ENCODE measurements at places on chromosomes 12 and 14.

GRCh38 chr14:74584951-74585350, 27.1 kb downstream of the LTBP2 start:
- no peak for DNase-seq

GRCh38 chr14:91415794-91416743, 1.6 kb downstream of the CCDC88C start:
- no peak for DNase-seq

- DNase-seq = no peak
Measured at GRCh38 chr14:95294834-95295599, 24.7 kb downstream of the CLMN start.

DNA sequence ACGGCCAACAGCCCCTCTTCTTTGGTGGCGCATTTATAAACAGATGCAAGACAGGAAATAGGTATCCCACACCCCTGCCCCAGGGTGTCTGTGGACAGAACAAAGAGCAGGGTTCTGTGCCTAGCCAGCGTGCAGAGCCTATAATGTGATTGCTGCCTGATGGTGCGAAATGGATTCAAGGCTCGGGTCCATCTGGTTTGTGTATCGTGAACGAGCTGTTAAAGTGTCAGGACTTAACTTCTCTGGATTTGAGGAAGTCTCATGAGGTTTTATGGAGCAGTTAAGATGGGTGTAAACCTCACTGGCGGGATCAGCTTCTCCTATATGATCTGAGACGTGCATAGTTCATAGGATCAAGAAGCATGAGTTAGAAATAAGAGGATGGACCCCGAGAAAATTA, 388.7 kb upstream of the TBX3 start:
- DNase-seq = peak; percentile 57

GRCh38 chr14:79383031-79383430, 828.3 kb downstream of the DIO2 start:
- DNase-seq = no peak

DNA sequence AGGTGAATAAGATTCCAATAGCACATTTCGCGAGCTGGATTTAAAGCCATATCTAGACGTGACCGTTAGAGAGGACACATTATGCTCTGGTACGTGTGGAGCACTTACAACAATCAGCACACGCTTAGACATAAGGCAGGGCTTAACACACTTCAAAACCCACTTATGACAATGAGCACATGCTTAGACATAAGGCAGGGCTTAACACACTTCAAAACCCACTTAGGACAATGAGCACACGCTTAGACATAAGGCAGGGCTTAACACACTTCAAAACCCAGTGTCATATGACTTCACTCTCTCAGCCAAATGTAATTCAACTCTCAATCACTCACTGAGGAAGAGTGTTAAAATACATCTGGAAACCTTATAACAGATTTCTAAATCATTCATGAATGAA, 11.2 kb upstream of the PLD4 start:
- no peak for DNase-seq

- DNase-seq = no peak
Measured at GRCh38 chr14:99360774-99361595, 89.0 kb upstream of the BCL11B start.

DNA sequence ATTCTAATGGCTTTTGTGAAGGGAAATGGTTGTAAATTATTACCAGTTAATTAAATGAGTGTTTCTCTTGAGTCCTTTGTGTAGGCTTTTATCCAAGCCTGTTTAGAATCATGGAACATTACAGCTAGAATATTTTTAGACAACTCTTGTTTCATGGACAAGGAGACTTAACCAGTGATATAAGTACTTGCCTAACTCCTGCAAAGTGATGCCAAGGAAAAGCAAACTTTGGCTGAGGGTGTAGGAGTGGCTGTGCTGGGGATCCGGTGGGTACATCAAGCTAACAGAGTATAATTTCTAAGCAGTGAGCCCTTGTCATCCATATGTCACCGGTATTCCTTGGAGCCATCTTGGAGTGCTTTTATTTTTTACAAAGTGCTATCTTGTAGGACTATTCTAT, 61.5 kb downstream of the PRKCH start:
- DNase-seq = no peak

DNA sequence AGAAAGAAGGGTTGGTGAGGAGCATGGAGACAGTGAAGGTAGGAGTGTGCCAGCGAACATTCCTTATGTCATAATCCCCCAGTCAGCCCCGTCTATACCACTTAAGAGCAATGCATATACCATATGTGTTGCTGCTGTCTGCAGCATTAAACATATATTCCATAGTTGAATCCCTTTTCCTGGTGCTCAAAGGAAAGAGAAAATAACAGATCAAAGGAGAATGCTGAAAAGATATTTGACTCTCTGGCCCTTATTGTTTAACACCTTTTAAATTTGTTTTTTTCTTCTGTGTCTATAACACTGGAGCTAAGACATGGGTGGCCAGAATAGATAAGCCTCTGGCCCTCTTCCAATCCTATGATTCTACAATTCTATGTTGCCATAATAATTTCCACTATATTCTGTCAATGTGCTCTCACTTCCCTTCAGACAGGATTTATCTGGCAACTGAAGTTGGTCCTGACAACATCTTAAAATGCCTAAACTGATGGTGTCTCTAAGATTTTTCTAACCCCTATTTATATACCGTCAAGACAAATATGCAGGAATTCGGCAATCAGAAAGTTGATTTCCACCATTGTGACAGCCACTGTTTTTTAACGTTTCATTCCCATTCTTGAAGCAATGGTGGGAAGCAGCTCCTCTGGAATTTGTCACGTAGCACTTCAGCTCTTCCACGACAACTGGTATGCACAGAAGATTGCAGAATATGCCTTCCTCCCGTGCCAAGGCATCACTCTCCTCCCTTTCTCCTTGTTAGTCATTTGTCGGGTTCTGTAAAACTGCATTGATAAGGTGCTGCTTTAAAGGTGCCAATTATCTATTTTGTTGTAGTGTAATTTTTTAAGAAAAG, 204.7 kb downstream of the BCAT1 start:
- no peak for DNase-seq

DNA sequence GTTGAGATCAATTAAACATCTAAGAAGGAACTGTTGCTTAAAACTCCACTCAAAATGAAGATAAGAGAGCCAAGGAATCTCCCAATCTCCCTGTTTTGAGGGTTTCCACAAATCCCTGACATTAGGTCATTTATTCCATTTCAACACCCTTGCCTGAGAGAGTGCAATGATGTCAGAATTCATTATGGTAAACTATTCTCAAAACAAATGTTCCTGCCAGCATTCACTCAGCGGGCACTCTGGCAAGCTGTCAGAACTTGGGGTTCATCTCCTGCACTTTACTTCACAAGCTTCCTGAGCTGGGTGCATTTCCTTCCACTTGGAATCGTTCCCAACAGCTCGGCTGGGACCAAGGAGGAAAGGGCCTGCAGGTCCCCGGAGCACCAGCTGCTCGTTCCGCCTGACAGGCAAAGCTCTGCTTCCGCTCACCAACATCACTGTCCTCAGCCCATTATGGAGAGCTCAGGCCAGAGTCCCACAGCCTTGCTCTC, 117.8 kb downstream of the TTC7B start:
- DNase-seq = peak; percentile 12

DNA sequence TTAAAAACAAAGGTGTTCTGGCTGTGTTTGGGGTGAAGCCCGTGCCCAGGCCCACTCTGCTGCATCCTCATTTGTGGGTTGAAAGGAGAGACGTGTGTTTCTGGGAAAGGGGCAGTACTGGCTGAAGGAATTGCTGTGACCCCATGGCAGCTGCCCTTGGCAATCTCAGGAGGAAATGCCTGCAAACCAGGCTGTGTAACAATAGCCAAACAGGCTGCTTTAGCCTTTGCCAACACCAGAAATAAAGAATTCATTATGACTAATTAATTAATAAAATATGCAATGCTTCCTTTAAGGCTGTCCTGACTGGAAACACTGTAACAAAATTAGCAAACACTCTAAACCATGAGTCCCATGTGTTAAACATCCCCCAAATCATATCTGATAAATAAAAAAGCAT, 53.0 kb upstream of the KRR1 start:
- DNase-seq = no peak

DNA sequence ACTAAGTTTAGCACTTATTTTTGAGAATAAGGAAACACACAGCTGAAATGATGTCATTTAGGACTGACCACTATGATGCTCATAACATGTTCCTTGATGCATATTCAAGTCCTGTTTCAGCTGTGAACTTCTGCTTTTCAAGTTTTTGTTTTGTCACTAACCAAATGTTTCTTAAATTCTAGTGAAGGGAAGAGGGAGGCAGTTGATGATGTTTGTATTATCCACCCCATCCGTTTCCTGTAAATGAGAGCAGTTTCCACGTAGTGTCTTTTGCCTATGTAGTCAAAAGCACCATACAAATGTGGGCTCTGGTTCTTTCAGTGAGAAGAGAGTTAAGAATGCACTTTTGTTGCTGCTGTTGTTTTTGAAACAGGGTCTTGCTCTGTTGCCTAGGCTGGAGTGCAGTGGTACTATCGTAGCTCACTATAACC, 491.8 kb downstream of the PCNX1 start:
- no peak for DNase-seq

GRCh38 chr12:18749386-18749957, 11.6 kb downstream of the CAPZA3 start:
- no peak for DNase-seq

DNA sequence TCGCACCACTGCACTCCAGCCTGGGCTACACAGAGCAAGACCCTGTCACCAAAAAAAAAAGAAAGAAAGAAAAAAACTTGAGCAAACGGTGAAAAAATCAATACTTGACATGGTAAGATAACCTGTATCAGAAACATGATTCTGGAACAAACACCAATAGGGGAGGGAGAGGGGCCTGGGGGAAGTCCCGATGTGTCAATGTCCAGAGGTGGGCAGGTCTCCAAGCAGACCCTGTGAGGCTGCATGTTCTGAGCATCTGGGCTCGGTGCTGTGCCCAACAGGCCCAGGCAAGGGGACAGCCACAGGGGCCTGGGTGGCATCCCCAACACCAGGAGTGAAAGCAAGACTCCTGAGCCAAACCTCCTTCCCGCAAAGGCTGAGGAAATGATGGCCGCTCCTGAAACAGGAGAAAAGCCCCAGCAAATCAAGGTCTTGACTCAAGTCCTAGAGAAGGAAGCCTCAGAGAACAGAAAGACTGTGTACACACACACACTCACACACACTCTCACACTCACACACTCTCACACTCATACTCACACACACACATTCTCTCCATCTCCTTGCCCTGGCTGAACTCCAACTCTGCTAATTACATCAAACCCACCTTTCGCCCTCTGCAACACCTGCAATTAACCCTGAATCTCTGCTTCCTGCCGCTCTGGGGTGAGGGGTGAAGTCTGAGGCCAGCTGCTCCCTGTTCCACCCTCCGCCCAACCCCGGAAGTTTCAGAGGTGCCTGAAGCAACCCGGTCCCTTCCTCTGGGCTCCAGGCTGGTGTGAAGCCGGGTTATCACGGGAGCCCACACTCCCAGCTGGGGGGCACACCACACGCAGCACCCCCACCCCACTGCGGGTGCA, 20.4 kb downstream of the CCDC88C start:
- DNase-seq = no peak

GRCh38 chr14:35374263-35374712, 30.3 kb downstream of the NFKBIA start:
- no peak for DNase-seq

GRCh38 chr12:113057565-113058485, 1.3 kb downstream of the DTX1 start:
- no peak for DNase-seq

DNA sequence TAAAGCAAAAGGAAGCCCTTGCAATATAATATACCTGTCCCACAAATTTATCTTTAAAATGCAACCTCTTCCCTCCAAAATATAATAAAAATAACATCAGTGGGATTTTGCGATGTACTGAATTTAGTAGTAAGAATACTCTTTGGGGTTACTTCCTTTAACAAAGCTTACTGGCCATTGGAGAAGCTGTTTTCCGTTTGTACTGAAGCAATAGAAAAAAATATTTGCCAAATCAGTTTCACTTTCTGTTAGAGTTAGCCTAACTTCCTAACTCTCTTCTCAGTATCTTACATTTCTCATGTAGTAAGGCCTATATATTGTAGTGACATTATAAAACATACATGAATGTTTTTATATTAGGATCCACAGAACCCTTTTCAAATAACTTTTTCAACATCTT, 3.7 kb downstream of the MAX start:
- DNase-seq = no peak

GRCh38 chr14:33414041-33414440, 475.4 kb downstream of the NPAS3 start:
- no peak for DNase-seq

DNA sequence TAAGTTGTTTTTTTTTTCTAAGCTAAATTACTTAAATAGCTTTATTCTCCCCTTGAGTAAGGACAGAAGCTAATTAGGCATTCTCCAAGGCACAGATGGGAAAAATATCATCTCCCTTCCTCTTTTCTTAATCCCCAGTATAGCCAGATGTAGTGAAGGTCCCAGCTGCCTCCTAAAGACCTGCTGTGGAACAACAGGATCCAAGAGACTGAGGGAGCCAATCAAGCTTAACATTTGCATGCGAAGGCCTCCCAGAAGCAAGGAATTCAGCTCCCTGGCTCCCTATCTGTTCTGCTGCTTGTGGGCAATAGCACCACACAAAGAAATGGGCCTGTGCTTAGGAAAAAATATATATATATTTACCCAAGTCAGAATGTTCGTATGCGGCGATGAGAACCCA, 255.2 kb downstream of the SYT1 start:
- DNase-seq = no peak

- no peak for DNase-seq
Measured at GRCh38 chr12:121751034-121751433, 38.5 kb downstream of the TMEM120B start.

DNA sequence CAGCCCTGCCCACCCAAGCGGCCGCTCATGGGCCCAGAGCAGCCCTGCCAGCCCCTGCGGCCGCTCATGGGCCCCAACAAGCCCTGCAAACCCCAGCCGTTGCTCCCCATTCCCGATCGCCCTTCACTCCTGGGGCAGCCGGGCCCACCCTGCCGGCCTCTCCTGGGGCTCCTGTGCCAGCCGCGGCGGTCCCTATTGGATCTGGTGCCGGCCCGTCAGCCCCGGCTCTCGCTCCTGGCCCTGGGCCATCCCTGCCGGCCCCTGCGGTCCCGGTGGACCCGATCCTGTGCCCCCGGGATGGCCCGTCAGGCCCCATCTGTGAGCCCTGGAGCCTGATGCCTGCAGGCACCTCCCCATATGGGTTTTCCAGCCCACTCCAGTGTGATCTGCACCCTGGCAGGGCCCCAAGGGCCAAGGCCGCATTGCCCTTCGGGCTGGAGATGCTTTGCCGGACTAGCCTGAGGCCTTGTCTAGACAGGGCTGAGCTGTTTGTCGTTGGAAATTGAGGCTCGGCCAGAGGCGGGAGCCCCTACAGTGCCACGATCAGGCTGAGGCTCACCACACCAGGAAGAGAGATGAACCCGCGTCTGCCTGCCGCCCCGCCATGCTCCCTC, 20.3 kb downstream of the FBRSL1 start:
- no peak for DNase-seq

Data from SK-N-DZ (cell line).